ENCODE measurements at places on chromosomes 13 and 19.
A peak's percentile ranks its signal among the peaks of the same experiment; 100 is the strongest.

DNA sequence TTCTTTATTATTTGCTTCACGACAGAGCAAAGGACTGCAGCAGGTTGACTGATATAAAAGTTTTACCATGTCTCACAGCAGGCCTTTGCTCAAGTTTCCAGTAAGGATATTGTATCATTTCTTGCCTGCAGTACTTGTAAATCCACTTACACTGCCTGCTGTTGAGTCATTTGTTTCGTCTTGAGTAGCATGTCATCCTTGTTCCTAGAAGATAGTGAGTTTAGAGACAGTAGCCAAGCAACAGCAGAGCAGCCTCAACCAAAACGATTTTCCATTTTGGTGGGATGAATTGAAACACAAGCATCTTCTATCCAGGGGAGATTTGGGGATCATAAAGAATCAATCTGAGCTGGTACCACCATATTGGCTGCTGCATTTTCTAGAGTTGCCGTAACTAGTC lies 24.0 kb upstream of the ALOX5AP start:
- DNase-seq: no peak

GRCh38 chr13:113854238-113855011 lies 9.5 kb downstream of the GAS6 start:
- peak; percentile 79 for DNase-seq

DNA sequence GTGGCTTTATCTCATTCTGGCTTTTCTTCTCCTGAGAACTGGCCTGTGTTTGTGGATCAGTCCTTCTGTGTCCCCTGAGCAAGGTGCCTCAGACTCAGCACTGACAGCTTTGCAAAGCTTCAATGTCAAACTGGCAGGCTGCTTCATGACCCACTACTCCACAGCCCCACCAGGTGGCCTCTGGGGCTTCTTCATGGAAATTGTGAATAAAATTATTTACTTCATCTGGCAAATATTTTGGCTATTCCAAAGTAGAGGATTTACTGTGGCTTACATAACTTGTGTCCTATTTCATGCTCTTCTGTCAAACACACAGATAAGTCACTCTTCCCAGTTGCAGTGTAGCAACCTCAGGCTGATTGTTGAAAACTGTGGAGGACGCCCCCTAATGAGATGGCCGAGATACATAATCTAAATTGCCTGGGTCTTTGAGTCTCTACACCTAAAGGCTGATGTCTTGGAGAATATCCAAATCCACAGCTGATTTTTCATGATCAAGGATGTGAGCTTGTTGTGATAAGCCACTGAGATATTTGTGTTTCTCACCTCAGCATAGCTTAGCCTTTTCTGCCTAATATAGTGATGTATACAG lies 721.9 kb upstream of the SLC10A2 start:
- DNase-seq: no peak

GRCh38 chr13:49594576-49594975 lies 9.2 kb upstream of the RCBTB1 start:
- DNase-seq: no peak

GRCh38 chr13:87207280-87208003 lies 463.7 kb upstream of the SLITRK5 start:
- no peak for DNase-seq

DNA sequence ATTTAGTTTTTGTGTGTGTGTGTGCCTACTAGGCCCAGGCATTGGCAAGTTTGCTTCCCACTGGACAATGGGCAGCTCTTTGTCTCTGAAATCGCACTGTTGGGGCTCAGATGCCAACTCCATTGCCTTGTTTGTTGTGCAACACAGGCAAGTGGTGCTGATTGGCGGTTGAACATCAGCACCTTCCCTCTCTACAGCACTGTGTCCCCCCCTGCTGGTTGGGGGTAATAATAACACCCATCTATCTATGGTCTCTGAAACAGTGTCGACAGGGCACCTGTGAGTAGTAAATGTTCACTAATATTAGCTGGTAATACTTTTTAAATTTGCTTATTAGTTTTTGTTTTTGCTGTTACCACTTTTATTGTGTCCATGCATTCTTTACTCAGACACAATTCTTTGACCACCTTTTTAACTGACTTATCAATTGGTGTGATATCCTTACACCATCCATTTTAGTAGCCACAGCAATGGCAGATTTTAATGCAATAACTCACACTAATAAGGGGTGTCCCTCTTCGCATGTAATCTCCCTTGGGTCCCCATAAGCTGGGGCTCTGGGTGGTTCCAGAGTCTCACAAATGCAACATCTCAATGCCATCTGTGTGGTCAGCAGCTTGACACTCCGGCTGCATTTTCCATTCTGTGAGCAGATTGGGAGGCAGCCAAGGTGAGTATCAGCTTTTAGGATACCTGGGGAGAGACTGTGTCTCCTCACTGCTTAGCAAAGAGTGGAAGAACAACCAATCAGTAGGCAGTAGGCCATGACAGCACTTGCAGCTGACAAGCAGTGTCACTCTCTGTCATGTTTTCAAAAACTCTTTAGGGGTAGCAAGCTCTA lies 47.7 kb upstream of the UQCRFS1 start:
- DNase-seq: peak; percentile 17

GRCh38 chr19:48118131-48118517 lies 7.5 kb upstream of the PLA2G4C start:
- DNase-seq: no peak

GRCh38 chr19:51272183-51272810 lies 21.4 kb downstream of the SIGLECL1 start:
- no peak for DNase-seq

GRCh38 chr13:105144936-105145335 lies 1390.5 kb downstream of the EFNB2 start:
- no peak for DNase-seq

DNA sequence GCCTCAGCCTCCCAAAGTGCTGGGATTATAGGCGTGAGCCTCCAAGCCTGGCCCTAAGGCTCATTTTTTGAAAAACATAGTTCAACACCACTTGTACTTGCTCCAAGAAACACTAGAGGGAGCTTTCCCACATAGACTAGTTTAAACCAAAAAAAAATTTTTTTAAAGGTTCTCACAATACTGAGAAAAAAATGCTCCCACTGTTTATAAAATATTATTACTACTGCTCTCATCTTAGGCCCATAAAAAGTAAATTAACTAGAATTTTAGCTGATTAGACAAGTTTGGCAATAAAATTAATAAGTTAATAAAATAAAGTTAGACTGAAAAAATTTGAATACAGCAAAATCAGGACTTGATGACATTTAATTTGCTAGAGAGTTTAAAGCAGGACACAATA lies 109.5 kb downstream of the TBC1D4 start:
- DNase-seq: no peak

GRCh38 chr13:44394658-44395057 lies 21.0 kb downstream of the SERP2 start:
- no peak for DNase-seq

- no peak for DNase-seq
Measured at GRCh38 chr19:48206397-48207093, 36.1 kb downstream of the ZSWIM9 start.

DNA sequence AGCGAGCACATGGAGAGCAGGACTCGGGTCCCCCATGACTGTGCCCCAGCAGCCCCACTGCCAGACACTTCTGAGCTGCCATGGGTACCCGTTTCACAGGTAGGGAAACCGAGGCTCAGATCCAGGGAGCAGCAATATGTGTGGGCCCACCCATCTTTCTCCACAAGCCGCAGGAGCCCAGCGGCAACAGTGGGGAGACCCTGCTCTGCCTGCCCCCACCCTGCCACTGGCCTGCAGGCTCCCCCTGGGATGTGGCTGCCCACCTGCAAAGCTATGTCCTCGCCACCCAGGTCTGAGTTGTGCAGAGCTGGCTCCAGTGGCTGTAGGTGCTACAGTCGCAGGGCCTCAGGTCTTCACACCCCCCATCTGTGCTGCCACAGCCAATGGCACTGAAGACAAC lies 50.6 kb upstream of the C1QTNF9B start:
- DNase-seq: no peak

DNA sequence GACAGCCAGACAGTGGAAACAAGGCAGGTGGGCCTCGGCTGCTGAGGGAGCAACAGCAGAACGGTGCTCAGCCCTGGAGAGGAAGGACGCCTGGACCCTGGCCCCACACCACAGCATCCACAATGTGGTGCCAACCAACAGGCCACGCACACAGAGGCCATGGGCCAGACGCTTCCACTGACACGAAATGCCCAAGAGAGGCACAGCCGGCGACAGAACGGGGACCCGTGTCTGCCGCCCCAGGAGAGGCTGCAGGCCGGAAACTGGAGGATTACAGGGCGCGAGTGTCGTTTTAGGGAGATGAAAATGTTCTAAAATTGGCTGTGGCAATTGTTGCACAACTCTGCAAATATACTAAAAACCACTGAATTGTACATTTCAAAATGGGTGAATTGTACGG lies 69.7 kb downstream of the RASA3 start:
- no peak for DNase-seq

- no peak for DNase-seq
Measured at GRCh38 chr19:2711172-2711874, 8.8 kb upstream of the GNG7 start.

- no peak for DNase-seq
Measured at GRCh38 chr13:40348096-40348679, 318.3 kb downstream of the FOXO1 start.

- peak; percentile 82 for DNase-seq
Measured at GRCh38 chr19:38361633-38362075, 12.7 kb upstream of the PSMD8 start.

DNA sequence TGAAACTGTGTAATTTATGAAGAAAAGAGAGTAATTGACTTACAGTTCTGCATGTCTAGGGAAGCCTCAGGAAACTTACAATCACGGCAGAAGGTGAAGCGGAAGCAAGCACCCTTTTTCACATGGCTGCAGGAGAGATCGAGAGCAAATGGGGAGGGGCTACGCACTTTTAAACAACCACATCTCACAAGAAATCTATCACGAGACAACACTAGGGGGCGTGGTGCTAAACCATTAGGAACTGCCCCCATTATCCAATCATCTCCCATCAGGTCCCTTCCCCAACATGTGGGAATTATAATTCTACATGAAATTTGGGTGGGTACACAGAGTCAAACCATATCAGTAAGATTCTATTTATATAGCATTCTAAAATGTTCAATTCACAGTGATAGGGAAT lies 114.8 kb upstream of the TRPC4 start:
- no peak for DNase-seq

DNA sequence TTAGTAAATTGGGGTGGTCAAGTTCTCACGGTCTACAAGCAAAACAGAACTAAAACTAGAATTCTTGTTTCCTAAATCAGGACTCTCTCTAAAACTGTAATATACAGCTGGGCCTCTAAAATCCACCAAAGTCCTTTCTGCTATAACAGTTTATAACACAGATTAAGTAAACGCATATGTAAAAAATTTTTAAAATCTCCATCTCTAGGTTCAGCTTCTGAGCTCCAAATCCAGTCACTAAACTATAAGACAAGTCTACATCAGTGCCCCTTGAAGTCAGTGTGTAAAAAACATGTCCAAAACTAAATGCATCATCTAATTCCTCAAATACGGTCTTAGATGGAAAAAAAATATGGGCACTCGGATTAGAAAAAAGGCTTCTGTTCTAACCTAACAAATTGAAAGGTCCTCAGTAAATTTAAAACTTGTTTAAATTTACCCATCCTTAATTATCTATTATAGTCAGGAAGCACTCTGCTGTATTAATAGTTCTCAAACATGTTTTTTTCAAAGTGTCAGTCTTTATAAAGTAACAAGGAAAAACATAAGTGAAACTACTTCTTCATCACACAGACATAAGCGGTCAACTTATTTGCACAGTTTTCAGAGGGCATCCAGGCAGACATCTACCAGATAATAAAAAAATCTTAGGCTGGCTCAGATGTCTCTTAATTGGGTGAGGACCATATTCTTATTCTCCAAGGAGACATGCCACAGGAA lies 33.6 kb downstream of the ELF1 start:
- no peak for DNase-seq

GRCh38 chr19:57665261-57665806 lies 3.4 kb upstream of the ZSCAN4 start:
- DNase-seq: no peak

DNA sequence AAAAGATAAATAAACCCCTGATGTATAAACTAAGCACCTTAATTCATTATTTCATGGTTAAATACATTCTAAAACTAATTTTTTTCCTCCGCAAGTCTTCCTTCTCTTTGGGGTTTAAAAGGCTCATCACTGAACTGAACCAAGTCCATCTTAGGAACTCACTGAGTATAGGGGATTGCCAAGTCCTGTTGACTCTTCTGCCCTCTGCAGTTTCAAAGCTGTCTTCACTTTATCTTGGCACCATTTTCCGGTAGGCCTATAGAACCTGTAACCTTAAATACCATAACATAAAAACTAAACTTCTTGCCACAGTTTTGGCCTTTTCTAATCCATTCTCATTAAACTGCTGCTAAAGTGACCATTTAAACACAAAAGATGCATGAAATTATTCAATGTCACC lies 66.5 kb upstream of the USPL1 start:
- DNase-seq: no peak

GRCh38 chr13:98440390-98441055 lies 136.4 kb downstream of the STK24 start:
- no peak for DNase-seq

DNA sequence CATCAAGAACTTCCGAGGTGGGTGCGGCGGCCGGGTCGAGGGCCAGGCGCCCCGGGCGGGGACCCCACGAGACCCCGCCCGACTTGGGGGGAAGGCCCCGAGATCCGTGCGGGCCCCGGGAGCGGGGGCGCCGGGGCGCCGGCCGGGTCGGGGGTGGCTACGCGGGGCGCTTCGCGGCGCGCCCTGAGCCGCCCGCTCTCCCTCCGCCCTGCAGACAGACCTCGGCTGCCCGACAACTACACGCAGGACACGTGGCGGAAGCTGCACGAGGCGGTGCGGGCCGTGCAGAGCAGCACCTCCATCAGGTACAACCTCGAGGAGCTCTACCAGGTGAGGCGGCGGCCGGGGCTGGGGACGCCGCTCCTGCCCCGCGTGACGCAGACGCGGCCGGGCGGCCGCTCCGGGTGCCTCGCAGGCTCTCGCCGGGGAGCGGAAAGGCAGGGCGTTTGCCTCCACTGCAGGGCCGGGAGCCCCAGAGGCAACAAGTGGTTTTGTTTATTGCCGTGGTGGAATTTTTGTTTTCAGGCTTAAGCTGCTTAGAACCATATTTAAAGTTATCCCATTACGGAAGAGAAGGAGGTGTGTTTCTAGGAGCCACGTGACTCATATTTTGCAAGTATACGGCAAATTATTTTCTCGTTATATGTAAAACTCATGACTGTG lies 477 bp downstream of the CUL4A start:
- DNase-seq: peak; percentile 86

GRCh38 chr13:102359264-102359663 lies 42.6 kb downstream of the FGF14 start:
- DNase-seq: no peak

DNA sequence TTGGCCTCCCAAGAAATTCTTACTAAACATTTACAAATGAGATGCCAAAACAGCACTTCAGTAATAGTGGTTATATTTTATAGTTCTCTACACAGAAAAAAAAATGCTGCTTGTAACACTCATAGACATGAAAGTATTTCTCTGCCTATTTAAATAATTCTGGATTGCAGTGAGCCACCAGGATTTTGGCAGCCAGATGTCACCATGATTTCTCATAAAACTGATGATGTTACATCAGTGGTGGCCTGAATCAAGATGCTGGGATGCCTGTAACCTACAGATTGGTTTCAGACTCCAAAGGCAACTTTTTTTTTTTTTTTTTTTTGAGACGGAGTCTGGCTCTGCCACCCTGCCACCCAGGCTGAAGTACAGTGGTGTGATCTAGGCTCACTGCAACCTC lies 2.7 kb upstream of the CAPS start:
- DNase-seq: no peak

Data from cardiac septum (tissue), 1 donor.